Esophagus (tissue), 2 donors: ENCODE measurements at places on chromosomes 1 and 21. TPM values are rescaled to one million over a fixed set of nuclear protein-coding genes. Genes with fewer than 3 reads are reported as not detected.

The NR1I3 gene
- polyA plus RNA-seq: not detected

The RGS8 gene
- not detected for polyA plus RNA-seq

The SLC30A1 gene
- polyA plus RNA-seq: 2.6 TPM

The LCE1B gene
- polyA plus RNA-seq: not detected

The KRTAP19-1 gene
- polyA plus RNA-seq: not detected

The CFAP410 gene
- polyA plus RNA-seq: 13.9 TPM

The RPE65 gene
- not detected for polyA plus RNA-seq

The MSH4 gene
- 0.05 TPM for polyA plus RNA-seq
